Uterus (tissue), 4 donors: ENCODE measurements at places on chromosomes 3 and 15. TPM values are rescaled to one million over a fixed set of nuclear protein-coding genes. Genes with fewer than 3 reads are reported as not detected.

DNA sequence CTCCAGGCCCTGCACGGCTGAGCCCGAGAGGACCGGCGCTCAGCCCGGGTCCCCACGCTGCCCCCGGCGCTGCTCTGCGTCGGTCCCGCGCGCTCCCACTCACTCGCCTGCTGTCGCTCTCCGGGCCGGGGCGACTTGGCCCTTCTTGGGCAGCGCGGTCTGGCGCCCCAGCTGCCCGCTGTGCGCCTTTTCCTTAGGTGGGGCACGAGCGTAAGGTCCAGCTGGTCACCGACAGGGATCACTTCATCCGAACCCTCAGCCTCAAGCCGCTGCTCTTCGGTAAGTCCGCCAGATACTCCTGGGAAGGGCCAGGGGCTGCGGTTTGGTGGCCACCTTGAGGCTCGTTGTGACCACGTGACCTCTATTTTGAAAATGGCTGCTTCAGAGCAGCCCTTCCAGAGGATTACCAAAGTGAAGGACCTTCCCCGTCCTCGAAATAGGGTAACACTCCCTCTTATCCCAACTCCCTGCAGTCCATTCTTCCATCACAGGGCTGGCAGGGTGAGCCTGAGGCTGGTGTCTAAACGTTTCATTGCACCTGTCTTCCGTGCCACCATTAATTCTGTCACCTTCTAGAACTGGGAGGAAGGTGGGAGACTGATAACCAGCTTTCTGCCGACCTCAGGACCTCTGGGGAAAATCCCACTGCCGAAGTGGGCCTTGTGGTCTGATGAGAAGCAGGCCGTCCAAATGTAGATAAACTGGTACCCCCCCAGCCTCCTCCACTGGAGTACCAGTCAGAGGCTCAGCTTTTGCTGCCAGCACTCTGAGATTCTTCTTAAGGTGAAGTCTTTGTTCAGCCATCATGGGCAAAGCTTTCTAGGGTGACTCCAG lies 812 bp downstream of the P4HTM start:
- peak overlapping the region; percentile 93 for H3K27ac ChIP-seq
- peaks cover 9% of the 10 kb centered on the region for H3K4me1 ChIP-seq
- no peak for DNase-seq
- peak overlapping the region; percentile 70 for H3K4me3 ChIP-seq
- no peaks in the 10 kb centered on the region for H3K27me3 ChIP-seq

GRCh38 chr3:78506581-78507195 lies 1261.1 kb downstream of the ROBO1 start:
- no peaks in the 10 kb centered on the region for H3K4me1 ChIP-seq
- H3K27me3 ChIP-seq = no peaks in the 10 kb centered on the region
- H3K36me3 ChIP-seq = no peaks in the 10 kb centered on the region
- no peak overlapping the region for H3K4me3 ChIP-seq
- no peak for DNase-seq

Gene CFAP44
- 11.0 TPM for total RNA-seq

- no peaks in the 10 kb centered on the region for H3K27me3 ChIP-seq
- H3K4me3 ChIP-seq = no peak overlapping the region
- no peaks in the 10 kb centered on the region for H3K36me3 ChIP-seq
- no peak for DNase-seq
- H3K4me1 ChIP-seq = no peaks in the 10 kb centered on the region
Measured at GRCh38 chr15:65092911-65093792, 16.6 kb downstream of the KBTBD13 start.

DNA sequence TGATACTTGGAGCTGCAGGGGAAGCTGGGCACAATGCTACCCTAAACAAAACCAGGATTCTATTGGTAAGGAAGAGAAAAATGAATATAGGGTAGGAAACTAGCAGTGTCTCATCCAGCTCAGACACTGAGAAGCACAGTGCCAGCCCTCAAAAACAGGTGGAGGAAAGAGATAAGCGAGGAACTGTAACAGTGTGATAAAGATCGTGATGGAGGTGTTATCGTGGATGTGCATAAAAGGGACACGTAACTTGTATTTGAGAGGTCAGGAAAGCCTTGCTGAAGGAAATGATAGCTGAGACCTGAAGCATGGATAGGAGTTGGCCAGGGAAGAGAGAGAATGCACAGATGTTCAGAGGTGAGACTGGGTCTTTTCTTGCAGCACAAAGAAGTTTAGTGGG lies 27.4 kb downstream of the MIX23 start:
- H3K36me3 ChIP-seq = no peaks in the 10 kb centered on the region
- H3K4me1 ChIP-seq = no peaks in the 10 kb centered on the region
- no peak overlapping the region for H3K4me3 ChIP-seq
- no peak overlapping the region for H3K27ac ChIP-seq

GRCh38 chr15:29849716-29850115 lies 27.4 kb upstream of the TJP1 start:
- H3K36me3 ChIP-seq = no peaks in the 10 kb centered on the region
- H3K27me3 ChIP-seq = no peaks in the 10 kb centered on the region
- no peak for DNase-seq
- H3K27ac ChIP-seq = no peak overlapping the region

DNA sequence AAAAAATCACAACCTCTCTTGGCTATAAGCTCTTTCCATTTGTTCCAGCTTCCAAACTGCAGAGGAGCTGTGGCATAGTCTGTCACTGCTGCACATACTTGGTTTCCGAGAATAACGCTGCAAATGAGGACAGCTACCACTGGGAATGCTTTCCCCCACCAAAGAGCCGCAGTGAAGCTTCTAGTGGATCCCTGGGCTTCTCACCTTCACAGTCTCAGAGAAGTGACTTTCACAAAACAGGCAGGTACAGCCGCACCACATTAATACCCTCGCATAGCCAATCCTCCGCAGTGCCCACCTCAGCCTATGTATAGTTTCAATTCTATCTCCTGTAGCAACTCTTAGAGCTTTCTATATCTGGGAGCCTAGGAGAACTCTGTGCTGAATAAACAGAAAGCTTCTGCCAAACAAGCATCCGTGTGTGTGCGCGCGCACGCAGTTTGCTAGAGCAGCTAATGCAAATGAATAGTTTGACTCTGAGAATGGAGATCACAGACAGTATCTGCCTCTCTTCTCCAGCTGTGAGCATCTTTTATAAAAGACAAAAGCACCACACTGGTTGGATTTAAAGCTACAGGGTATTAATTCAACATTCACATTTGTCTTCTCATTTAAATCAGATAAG lies 81.9 kb upstream of the PLXND1 start:
- peak overlapping the region; percentile 50 for H3K27ac ChIP-seq
- no peaks in the 10 kb centered on the region for H3K27me3 ChIP-seq
- no peak overlapping the region for H3K4me3 ChIP-seq
- no peaks in the 10 kb centered on the region for H3K4me1 ChIP-seq
- H3K36me3 ChIP-seq = no peaks in the 10 kb centered on the region

- DNase-seq = no peak
- no peaks in the 10 kb centered on the region for H3K27me3 ChIP-seq
- H3K36me3 ChIP-seq = no peaks in the 10 kb centered on the region
- no peaks in the 10 kb centered on the region for H3K4me1 ChIP-seq
- H3K27ac ChIP-seq = no peak overlapping the region
Measured at GRCh38 chr3:49158103-49158709, 7.9 kb downstream of the CCDC71 start.
